ENCODE measurements at places on chromosomes 7 and 10.

DNA sequence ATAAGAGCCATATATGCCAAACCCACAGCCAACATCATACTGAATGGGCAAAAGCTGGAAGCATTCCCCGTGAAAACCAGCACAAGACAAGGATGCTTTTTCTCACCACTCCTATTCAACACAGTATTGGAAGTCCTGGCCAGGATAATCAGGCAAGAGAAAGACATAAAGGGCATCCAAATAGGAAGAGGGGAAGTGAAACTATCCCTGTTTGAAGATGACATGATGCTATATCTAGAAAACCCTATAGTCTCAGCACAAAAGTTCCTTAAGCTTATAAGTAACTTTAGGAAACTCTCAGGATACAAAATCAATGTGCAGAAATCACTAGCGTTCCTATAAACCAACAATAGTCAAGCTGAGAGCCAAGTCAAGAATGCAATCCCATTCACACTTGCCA is 23.8 kb upstream of the STARD3NL start:
- DNase-seq: no peak

- no peak for DNase-seq
Observed at GRCh38 chr7:149599636-149600206, 102.1 kb upstream of the ZNF746 start.

DNA sequence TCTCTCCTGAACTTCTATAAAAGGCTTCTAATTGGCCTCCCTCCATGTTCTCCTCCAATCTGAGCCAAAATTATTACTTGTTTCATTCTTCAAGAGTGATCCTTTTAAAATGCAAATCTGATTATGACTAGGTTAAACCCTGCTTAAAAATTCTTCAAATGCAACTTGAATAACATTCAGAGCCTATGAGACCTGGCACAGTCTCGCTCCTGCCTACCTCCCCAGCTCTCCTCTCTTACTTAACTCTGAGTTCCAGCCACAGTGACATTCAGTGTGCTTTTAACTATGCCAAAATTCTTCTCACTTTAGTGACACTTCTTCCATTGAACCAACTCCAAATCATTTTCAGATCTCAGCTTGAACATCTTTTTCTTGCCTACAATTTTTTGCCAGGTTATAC is 68.8 kb downstream of the TMEM168 start:
- DNase-seq: no peak

DNA sequence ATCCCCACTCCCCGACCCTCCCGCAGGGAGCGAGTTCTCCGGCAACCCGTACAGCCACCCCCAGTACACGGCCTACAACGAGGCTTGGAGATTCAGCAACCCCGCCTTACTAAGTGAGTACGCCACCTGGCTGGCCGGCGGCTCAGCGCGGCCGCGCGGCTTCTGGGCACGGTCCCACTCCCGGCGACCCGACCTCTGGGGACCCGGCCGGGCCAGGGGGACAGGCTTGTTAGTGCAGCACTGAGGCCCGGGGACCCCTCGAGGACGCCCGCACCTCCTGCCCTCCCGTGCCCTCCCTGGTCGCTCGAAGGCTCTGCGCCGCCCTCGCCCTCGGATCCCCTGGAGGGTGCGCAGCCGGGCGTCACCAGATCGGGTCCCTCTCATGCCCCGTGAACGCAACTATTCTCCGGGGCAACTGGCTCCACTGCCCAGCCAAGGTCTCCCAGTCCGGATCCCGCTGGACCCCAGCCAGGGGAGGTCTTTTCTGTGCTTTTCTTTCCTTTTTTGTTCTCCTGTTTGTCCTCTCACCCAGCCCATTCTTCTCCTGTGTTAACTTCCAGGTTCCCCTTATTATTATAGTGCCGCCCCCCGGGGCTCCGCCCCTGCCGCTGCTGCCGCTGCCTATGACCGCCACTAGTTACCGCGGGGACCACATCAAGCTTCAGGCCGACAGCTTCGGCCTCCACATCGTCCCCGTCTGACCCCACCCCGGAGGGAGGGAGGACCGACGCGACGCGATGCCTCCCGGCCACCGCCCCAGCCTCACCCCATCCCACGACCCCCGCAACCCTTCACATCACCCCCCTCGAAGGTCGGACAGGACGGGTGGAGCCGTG is 81.8 kb downstream of the PAX2 start:
- no peak for DNase-seq

- no peak for DNase-seq
Observed at GRCh38 chr7:88132725-88133124, 87.1 kb downstream of the SRI start.

DNA sequence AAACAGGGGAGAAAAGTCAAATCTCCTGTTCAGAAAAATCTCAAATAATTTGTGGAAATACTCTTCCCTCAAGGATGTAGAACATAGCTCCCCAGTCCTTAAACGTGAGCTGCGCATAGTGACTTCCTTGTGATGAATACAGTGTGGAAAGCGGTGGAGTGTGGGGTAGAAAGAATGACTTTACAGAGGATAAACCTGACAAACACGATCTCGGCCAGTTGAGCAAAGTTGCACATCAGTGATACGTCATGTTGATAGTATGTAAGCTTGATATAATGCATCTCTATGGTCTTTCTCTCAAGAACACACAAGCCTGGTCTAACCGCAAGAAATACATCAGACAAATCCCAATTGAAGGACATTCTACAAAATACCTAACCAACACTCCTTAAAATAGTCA is 32.0 kb upstream of the ZCCHC24 start:
- no peak for DNase-seq

DNA sequence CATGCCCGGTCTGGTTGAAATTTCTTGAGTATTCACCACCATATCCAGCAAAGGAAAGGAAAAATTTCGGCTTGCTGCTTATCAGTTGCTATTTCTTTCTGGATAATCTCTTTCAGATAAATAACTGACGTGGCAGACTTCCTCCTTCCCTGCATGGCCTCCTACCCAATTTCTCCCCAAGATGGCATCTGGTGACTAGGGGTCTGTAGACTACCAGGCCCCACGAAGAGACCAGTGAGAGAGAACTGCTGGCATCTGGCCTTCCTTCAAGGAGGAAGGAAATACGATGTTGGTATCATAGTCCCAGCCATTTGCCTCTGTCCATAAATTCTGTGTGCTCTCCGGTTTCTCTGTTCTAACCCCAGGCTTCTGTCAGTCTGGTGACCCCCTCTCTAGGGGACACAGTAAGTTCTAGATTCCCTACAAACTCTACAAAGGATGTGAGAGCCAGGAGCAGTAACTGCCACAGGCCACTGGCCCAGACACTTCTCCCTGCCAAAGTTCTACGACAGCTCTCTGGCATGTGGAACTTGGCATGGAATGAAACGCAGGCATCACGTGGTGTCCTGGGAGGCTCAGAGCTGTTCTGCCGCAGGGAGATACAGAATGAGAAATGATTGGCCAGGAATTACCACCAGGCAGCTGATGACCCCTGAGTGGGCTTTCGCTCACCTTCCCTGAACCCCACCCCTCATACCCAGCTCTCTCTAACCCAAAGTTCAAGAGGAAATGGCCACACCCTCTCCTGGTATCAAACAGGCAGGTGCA is 30.0 kb upstream of the MSRB2 start:
- DNase-seq: peak; percentile 73

- DNase-seq: no peak
Observed at GRCh38 chr7:12146813-12147212, 64.3 kb upstream of the TMEM106B start.

- no peak for DNase-seq
Observed at GRCh38 chr7:132495936-132496335, 80.3 kb downstream of the PLXNA4 start.

GRCh38 chr10:15416034-15416433 is 44.9 kb upstream of the FAM171A1 start:
- DNase-seq: no peak

GRCh38 chr10:44890696-44891563 is 20.2 kb upstream of the TMEM72 start:
- DNase-seq: no peak

GRCh38 chr7:108716783-108717182 is 147.1 kb downstream of the DNAJB9 start:
- DNase-seq: peak; percentile 72
